Esophagus squamous epithelium (tissue), 5 donors: ENCODE measurements at places on chromosomes 2 and 18.

- H3K4me1 ChIP-seq, result peaks cover 12% of the 10 kb centered on the region
- no peak for DNase-seq
- no peaks in the 10 kb centered on the region for H3K36me3 ChIP-seq
- no peak overlapping the region for H3K4me3 ChIP-seq
- peak overlapping the region; percentile 43 for H3K27ac ChIP-seq
These were observed 14.1 kb upstream of the PMAIP1 start for GRCh38 chr18:59885579-59886163.

- no peak overlapping the region for H3K4me3 ChIP-seq
- H3K27me3 ChIP-seq, result no peaks in the 10 kb centered on the region
- H3K4me1 ChIP-seq, result no peaks in the 10 kb centered on the region
- H3K36me3 ChIP-seq, result no peaks in the 10 kb centered on the region
- no peak overlapping the region for H3K27ac ChIP-seq
- DNase-seq, result no peak
These were observed 189.2 kb upstream of the DSEL start for GRCh38 chr18:67705748-67706147.

DNA sequence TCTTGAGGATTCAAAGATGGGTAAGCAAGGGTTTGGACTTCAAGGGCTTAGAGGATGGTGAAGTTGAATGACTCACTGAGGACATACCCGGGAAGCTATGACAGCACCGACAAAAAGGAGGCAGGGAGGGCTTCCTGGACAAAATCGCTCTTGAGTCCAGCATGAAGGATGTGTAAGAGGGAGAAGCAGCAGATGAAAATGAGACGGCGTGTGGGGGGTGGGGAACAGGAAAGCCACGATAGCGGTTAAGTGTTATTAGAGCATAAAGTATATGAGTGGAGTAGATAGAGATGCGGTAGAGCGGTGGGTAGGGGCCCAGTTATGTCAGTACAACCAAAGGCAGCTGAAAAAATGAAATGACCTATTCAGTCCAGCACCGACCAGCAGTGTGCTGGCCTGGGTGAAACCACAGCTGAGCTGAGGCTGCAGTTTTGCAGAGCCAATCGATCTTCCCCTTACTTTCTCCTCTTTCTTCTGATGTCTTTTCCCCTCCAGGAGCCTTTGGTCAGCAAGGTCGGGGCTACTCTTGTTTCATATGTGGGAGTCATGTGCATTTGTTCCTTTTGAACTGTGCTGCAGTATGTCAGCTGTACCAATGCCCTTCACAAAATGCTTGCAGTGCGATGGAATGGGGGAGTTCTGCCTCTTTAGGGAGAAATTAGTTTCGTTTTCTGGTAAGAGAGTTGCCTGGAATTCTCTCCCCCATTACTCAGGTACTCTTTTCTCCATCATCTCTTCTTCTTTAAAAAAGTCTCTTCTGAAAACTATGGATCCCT, 2.0 kb upstream of the THUMPD2 start:
- H3K27ac ChIP-seq, result no peak overlapping the region
- DNase-seq, result no peak
- no peaks in the 10 kb centered on the region for H3K36me3 ChIP-seq
- H3K27me3 ChIP-seq, result no peaks in the 10 kb centered on the region
- no peaks in the 10 kb centered on the region for H3K4me1 ChIP-seq

GRCh38 chr18:44838971-44839666, 158.4 kb downstream of the SETBP1 start:
- peak; percentile 12 for DNase-seq
- no peak overlapping the region for H3K27ac ChIP-seq

GRCh38 chr18:78006006-78006773, 756.5 kb downstream of the GALR1 start:
- no peak for DNase-seq
- no peaks in the 10 kb centered on the region for H3K36me3 ChIP-seq
- H3K27me3 ChIP-seq, result no peaks in the 10 kb centered on the region
- H3K4me1 ChIP-seq, result no peaks in the 10 kb centered on the region

- DNase-seq, result no peak
- H3K4me1 ChIP-seq, result no peaks in the 10 kb centered on the region
- H3K36me3 ChIP-seq, result no peaks in the 10 kb centered on the region
- no peak overlapping the region for H3K4me3 ChIP-seq
These were observed 44.6 kb upstream of the ALMS1 start for GRCh38 chr2:73341039-73341438.

DNA sequence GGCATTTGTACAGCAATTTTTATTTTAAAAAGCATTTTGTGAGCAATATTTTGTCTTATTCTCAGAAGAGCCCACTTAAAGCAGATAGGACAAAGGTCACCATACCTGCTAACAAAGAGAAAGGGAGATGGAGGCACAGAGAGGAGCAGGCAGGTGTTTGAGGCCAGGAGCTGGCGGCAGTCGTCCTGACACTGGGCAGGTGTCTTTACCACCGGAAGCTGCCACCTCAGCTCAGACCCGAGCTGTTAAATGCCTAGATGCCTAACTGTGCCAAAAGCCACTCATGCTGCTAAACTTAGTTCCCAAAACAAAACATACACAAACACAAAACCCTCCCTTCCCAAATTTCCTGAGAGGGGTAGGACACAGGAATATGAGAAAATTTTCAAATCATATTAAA, 120.9 kb downstream of the CNTNAP5 start:
- H3K4me3 ChIP-seq, result no peak overlapping the region
- no peak overlapping the region for H3K27ac ChIP-seq
- no peaks in the 10 kb centered on the region for H3K36me3 ChIP-seq
- DNase-seq, result no peak
- H3K27me3 ChIP-seq, result no peaks in the 10 kb centered on the region
- H3K4me1 ChIP-seq, result no peaks in the 10 kb centered on the region

GRCh38 chr18:76823587-76824011, 1.2 kb downstream of the ZNF236 start:
- H3K27ac ChIP-seq, result peak overlapping the region; percentile 95
- no peaks in the 10 kb centered on the region for H3K27me3 ChIP-seq
- H3K4me3 ChIP-seq, result peak overlapping the region; percentile 87
- DNase-seq, result no peak

DNA sequence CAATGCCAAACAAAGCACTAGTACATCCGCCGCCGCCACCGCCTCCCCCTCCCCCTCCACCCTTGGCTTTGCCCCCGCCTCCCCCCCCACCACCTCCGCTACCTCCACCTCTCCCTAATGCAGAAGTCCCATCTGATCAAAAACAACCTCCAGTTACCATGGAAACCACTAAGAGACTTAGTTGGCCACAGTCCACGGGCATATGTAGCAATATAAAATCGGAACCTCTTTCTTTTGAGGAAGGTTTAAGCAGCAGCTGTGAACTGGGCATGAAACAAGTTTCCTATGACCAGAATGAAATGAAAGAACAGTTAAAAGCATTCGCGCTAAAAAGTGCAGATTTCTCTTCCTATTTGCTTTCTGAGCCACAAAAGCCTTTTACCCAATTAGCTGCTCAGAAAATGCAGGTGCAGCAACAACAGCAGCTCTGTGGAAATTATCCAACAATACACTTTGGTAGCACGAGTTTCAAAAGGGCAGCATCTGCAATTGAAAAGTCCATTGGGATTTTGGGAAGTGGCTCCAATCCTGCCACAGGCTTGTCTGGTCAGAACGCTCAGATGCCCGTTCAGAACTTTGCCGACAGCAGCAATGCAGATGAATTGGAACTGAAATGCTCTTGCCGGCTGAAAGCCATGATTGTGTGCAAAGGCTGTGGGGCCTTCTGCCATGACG, 168.0 kb downstream of the ASXL3 start:
- DNase-seq, result no peak
- no peaks in the 10 kb centered on the region for H3K27me3 ChIP-seq
- H3K36me3 ChIP-seq, result no peaks in the 10 kb centered on the region
- no peak overlapping the region for H3K4me3 ChIP-seq

GRCh38 chr2:73243884-73244570, 9.9 kb downstream of the CCT7 start:
- H3K27ac ChIP-seq, result no peak overlapping the region
- no peak for DNase-seq
- peaks cover 36% of the 10 kb centered on the region for H3K4me1 ChIP-seq
- H3K27me3 ChIP-seq, result no peaks in the 10 kb centered on the region

DNA sequence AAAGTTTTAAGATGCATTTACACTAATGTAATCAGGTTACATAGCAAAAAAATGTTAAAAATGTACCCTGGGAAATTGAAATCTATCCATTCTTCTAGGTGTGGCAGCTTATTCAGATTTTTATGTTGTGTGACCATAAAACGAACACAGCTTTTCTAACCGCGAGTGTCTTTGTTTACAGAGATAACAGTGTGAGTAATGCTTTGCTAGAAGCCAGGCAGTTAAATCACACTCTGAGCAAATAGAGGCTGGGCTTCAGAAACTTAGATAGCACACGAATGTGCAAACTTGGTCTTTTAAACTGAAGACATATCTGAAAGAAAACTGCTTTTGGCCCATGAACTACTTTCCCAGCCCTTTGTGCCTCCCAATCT, 116.1 kb downstream of the SPTBN1 start:
- no peak for DNase-seq
- no peak overlapping the region for H3K4me3 ChIP-seq
- H3K36me3 ChIP-seq, result no peaks in the 10 kb centered on the region
- peak overlapping the region; percentile 85 for H3K27ac ChIP-seq

DNA sequence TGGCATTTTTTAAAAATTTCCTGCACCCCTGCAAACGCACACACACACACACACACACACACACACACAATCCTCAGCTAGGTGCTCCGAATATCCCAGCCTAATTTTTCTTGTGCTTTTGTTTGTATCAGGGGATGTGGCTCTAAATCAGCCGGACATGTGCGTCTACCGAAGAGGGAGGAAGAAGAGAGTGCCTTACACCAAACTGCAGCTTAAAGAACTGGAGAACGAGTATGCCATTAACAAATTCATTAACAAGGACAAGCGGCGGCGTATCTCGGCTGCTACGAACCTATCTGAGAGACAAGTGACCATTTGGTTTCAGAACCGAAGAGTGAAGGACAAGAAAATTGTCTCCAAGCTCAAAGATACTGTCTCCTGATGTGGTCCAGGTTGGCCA, 1.8 kb downstream of the HOXD13 start:
- no peak overlapping the region for H3K4me3 ChIP-seq
- H3K36me3 ChIP-seq, result no peaks in the 10 kb centered on the region
- DNase-seq, result no peak
- H3K27me3 ChIP-seq, result peaks cover 100% of the 10 kb centered on the region
- H3K4me1 ChIP-seq, result peaks cover 53% of the 10 kb centered on the region

DNA sequence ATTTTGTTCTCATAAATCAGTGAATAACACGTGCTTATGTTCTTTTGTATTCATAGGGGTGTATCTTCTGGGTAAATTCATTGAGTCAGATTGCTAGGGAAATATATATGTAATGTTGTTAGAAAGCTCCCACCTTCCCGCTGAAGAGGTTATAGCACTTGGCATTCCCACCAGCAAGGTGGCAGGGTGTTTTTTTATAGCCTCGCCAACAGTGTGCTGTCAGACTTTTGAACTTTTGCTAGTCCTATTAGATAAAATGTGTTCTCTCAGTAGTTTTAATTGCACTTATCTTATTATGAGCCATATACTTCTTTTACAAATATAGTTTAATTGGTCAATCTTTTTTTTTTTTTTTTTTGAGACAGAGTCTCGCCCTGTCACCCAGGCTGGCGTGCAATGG, 31.0 kb downstream of the MRPS9 start:
- no peak for DNase-seq
- peaks cover 22% of the 10 kb centered on the region for H3K36me3 ChIP-seq
- H3K27me3 ChIP-seq, result no peaks in the 10 kb centered on the region
- H3K27ac ChIP-seq, result no peak overlapping the region
- H3K4me1 ChIP-seq, result no peaks in the 10 kb centered on the region
- H3K4me3 ChIP-seq, result no peak overlapping the region

DNA sequence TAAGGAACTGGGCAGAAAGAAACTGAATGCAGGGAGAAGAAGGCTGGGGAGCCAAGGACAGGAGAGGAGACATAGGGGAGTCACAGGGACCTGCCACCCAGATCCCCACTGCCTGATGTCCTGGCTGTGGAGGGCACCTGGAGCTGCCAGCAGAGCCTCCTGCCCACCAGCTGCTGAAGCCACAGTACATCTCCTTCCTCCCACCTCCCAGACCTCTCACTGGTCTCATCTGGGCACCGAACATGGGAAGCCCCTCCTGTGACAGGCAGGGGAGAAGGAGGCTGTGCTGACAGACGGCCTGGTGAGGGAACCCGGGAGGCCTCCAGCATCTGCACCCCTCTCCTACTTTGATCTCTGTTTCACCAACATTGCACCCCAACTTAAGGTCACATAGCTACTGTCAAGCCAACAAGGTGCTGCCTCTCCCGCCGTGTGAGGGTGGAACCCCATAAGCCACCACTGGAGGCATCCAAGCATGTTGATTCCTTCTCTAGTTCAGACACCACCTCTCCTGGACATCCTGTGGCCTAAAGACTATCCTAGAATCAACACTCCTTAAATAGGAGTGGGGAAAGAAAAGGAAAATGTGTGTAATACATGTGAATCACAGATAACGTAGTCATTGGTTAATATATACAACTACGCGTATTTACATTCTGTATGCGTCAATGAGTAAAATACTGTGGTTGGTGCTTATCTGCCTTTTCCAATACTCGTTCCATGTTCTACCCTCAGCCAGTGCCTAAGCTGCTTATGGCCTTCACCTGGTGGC, 3.5 kb upstream of the RNPEPL1 start:
- H3K27ac ChIP-seq, result peak overlapping the region; percentile 98
- DNase-seq, result no peak
- H3K4me1 ChIP-seq, result peaks cover 80% of the 10 kb centered on the region
- H3K27me3 ChIP-seq, result no peaks in the 10 kb centered on the region

GRCh38 chr2:144606466-144607095, 86.7 kb upstream of the ZEB2 start:
- no peak for DNase-seq
- no peak overlapping the region for H3K4me3 ChIP-seq
- no peaks in the 10 kb centered on the region for H3K27me3 ChIP-seq
- no peaks in the 10 kb centered on the region for H3K36me3 ChIP-seq
- no peaks in the 10 kb centered on the region for H3K4me1 ChIP-seq

DNA sequence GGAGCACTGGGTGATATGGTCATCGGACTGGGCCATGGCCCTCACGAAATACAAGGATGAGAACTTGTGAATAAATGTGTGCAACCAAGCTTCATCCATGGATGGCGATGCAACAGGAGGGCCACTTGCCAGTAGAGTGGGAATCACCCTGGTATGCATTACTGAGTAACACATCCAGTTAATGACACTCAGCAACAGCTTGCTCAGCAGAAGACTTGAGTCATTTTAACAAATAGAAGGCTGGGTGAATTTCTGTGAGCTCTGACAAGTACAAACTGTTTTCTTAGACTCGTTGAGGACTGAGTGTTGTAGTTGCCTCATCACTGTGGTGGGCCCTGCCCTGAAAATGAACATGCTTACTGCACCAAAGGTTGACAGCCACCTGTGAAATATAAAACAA, 221.6 kb downstream of the NCKAP5 start:
- DNase-seq, result no peak
- H3K4me1 ChIP-seq, result no peaks in the 10 kb centered on the region
- H3K4me3 ChIP-seq, result no peak overlapping the region
- no peaks in the 10 kb centered on the region for H3K36me3 ChIP-seq
- no peaks in the 10 kb centered on the region for H3K27me3 ChIP-seq
- H3K27ac ChIP-seq, result no peak overlapping the region

- no peaks in the 10 kb centered on the region for H3K27me3 ChIP-seq
- no peaks in the 10 kb centered on the region for H3K4me1 ChIP-seq
- no peaks in the 10 kb centered on the region for H3K36me3 ChIP-seq
- H3K4me3 ChIP-seq, result no peak overlapping the region
These were observed 312.6 kb upstream of the GALNT5 start for GRCh38 chr2:156944871-156945270.

- no peak overlapping the region for H3K27ac ChIP-seq
- H3K4me1 ChIP-seq, result no peaks in the 10 kb centered on the region
- DNase-seq, result no peak
- no peaks in the 10 kb centered on the region for H3K27me3 ChIP-seq
These were observed 110.0 kb upstream of the MAP3K20 start for GRCh38 chr2:172965433-172966212.
